Stimulated activated CD4-positive, alpha-beta T cell treated with anti-CD3 and anti-CD28 coated beads, Interleukin-12 subunit alpha, Interleukin-12 subunit beta, amount 100 ng/mL, for 24 hours (primary cell): ENCODE measurements at places on chromosomes 6 and 20.

DNA sequence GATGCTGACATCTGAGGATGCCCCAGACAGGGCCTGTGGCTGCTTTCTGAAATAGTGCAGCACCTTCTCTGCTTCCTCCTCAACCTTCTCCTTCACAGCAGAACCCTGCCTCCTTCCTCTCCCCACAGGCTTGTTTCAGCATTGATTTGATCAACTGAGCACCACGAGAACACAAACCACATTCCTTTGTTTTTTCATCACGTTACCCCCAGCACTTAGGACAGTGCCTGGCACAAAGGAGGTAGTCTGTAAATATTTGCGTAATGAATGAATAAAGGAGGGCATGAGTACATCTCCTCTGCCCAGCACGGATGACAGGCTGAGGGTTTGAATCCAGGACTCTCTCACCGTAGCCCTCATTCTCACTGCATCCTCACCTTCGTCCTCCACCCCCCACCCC, 21.3 kb upstream of the WFDC2 start:
- no peak for DNase-seq

- no peak for DNase-seq
Measured at GRCh38 chr6:55260181-55260580, 67.1 kb upstream of the GFRAL start.

GRCh38 chr20:38497246-38497935, 24.7 kb downstream of the RALGAPB start:
- DNase-seq: no peak

DNA sequence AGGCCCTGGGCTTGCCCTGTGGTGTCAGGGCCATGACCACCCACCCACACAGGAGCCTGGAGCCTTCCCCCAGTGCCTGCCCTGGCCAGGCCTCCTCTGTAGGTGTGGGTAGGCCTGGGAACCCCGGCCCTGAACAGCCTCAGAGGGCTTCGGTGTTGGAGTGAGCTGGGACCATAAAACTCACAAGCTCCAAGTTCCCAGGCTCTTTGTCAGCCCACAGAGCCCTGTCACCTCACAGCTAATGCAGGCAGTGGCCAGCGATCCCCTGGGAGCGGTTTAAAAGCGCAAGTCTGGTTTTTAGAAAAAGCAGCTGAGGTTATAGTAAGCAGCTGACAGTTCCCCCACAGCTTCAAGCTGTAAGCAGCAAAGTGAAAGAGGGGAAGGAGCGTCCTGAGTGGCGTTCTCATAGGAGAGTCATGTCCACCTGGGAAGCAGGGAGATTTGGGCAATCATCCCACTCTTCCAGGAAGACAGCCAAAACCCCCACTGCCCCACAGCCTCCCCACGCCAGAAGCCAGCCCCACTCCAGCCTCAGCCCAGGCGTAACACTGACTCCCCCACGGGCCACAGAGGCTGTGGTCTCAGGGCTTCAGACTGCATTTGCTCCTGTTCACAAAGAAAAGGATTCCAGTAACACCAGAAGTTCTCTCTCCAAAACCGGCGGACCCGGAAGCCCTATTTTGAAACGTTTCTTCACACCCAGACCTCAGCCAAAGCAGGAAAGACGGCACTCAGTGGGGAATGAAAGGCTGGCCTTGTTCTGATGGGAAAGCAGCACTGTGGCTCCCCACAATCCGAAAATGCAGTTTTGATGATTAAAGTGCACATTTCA, 34.3 kb upstream of the FOXC1 start:
- no peak for DNase-seq

DNA sequence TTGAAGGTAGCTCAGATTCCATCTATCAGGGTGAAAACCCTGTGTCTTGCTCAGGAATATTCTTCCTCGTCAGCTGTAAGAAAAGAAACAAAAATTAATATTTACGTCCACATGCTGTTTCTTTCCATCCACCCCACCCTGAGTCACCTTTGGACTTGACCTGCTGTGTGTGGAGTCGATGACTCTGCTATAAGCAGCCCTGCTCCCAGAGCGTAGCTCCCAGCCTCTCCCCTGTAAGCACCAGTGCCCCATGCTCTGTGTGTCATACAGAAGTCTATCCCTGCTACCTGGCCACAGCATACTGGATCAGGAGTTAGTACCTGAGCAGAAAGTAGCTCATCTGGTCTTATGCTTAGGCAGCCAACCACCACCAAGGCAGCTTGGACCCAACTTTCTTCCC, 223.6 kb downstream of the SOD2 start:
- DNase-seq: no peak

- DNase-seq: no peak
Measured at GRCh38 chr20:45325371-45325770, 17.3 kb upstream of the MATN4 start.

GRCh38 chr20:38260025-38260377, 534 bp downstream of the KIAA1755 start:
- DNase-seq: no peak

DNA sequence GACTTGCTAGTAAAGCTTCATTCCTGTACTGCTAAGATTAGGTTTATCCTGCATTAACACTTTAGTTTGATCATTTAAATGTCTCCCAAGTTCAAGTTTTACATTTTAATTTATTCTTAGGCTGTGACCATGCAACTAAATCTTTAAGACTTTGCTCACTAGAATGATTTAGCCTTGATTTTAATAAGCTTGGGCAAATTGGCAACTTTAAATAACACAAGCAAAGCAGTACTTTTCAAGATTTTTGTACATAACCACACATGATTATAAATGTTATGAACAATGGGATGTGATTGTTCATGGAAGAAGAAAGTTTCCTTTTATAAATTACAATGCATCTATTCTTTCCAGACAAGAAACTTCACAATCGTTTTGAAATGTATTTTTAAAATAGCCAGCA, 948.0 kb upstream of the EPHA7 start:
- DNase-seq: no peak

- no peak for DNase-seq
Measured at GRCh38 chr20:4193069-4193452, 177.7 kb upstream of the RNF24 start.

- DNase-seq: no peak
Measured at GRCh38 chr6:110475066-110475653, 1.3 kb downstream of the SLC22A16 start.

DNA sequence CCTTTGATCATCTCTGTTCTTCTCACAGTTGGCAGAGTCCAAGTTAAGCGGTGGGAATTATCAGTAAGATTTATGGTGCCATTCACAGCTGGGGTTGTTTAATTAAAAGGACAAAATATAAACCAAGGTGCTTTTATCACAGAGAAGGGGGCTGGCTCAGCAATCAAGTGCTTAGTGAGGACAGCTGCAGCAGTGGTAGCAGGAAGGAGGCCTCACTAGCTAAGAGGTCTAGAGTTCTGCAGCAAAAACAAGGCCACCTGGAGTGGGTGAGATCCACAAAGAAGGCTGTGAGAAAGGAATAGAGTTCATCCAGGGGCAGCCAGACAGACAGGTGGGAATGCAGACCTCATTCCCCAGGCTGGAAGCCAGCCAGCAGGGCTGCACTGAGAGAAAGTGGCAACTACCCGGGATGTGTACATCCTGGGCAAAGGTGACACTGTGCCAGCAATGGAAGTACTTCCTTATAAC, 37.1 kb downstream of the PIGU start:
- DNase-seq: no peak

DNA sequence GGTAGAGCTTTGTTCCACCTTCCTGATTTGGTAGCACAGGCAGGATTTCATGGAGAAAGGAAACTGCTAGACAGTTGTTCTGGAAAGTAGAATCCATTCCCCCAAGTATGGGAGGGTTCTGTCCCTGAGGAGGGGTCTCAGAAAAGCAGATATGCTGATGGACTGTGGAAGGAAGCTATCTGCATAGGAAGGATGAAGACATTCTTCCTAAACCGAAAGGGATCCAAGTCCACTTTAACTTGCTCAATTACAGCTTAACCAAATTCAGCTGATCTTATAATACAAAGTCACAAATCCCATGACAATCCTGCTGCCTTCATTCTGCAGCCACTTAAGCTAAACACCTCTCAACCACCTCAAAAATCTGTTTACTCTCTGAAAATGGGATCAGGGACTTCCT, 2.6 kb downstream of the MAN1A1 start:
- DNase-seq: no peak

DNA sequence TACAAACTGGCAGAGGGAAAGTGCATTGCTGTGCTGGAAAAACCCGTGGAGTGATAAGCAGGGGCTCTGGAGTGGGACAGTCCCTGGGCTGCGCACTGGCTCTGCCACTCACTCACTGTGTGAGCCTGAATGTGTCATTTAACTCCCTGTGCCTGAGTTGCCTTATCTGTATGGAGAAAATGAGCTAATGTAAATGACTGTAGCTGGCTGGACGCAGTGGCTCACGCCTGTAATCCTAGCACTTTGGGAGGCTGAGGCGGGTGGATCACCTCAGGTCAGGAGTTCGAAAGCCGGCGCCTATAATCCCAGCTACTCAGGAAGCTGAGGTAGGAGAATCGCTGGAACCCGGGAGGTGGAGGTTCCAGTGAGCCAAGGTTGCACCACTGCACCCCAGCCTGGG, 18.4 kb upstream of the RPN2 start:
- no peak for DNase-seq

- DNase-seq: no peak
Measured at GRCh38 chr6:16850681-16851026, 89.4 kb upstream of the ATXN1 start.

- no peak for DNase-seq
Measured at GRCh38 chr6:20846602-20847028, 312.4 kb downstream of the CDKAL1 start.

GRCh38 chr20:61661025-61661424, 404.7 kb downstream of the TAF4 start:
- DNase-seq: no peak

DNA sequence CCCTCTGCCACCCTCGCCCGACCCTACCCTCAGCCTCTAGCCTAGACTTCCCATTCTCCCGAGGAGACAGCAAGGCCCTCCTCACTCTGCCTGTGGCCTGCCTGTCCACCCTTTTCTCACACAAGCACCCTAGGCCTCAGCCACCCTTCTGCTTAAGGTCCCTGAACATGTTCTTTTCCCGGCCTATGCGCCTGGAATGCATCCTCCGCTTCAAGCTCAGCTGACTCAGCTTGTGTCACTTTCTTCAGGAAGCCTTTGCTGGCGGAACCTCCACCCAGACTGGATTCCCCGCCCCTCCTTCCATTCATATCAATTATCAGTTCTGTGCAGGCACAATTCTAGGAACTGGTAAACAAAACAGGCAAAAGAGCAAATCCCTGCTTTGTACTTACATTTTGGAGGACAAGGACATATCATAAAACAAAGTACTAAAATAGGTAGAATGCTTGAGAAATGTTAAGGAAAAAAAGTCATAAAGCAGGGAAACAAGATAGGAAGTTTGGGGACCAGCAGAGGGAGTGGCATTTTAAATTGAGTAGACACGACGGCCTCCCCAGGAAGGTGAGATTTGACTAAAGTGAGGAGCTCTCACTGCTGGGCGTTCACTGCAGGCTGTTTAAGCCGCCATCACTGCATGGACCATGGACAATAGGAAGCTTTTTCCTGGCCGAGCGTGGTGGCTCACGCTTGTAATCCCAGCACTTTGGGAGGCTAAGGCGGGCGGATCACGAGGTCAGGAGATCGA, 17.9 kb upstream of the SNHG17 start:
- no peak for DNase-seq

GRCh38 chr6:34059136-34059731, 86.7 kb downstream of the GRM4 start:
- no peak for DNase-seq

GRCh38 chr20:56676001-56676400, 46.9 kb downstream of the TFAP2C start:
- DNase-seq: no peak

DNA sequence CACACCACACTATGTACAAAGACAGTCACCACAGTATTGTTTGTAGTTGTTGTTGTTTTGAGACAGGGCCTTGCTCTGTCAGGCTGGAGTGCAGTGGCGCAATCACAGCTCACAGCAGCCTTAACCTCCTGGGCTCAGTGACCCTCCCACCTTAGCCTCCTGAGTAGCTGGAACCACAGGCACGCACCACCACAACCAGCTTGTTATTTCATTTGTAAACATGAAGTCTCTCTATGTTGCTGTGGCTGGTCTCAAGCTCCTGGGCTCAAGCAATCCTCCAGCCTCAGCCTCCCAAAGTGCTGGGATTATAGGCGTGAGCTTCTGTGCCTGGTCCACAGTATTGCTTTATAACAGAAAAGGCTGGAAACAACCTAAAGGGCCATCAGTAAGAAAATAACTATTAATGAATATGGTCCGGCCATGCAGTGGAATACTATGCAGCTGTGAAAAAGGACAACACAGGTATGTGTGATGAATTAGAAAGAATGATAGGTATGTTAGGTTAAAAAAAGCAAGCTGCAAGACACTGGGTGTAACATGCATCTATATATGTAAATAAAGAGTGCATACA, 30.0 kb upstream of the PTGIS start:
- DNase-seq: no peak

GRCh38 chr6:159572439-159573110, 120.5 kb downstream of the SOD2 start:
- DNase-seq: no peak

DNA sequence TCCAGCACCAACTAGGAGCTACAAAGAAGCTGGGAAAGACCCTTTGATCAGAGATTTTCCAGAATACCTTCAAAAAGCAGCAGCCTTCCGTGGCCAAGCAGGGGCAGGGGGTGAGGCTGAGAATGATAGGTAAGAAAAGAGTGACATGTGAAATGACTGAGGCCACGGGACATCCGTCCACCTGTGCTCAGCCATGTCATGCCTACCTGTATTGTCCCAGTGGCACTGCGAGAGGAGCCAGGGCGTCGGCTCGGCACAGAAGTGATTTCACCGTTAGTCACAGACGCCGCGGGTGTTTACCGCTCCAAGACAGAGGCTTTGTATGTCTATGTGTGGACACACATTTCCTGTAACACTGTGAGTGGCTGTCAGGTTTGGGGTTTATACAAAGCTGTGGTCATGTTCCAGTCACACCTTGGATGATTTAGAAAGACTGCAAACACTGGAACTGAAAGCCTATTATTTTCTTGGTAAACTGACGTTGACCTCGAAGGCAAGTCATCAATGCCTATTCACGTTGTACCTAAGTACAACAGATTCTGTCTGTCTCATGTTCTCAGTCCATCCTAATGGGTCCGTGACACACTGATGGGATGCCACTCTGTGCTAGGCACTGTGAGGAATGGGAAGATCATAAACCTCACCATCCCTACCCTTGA, 32.1 kb upstream of the JAG1 start:
- DNase-seq: no peak

- no peak for DNase-seq
Measured at GRCh38 chr6:131027326-131027725, 35.7 kb downstream of the EPB41L2 start.

GRCh38 chr20:21269772-21270171, 33.4 kb upstream of the XRN2 start:
- no peak for DNase-seq

DNA sequence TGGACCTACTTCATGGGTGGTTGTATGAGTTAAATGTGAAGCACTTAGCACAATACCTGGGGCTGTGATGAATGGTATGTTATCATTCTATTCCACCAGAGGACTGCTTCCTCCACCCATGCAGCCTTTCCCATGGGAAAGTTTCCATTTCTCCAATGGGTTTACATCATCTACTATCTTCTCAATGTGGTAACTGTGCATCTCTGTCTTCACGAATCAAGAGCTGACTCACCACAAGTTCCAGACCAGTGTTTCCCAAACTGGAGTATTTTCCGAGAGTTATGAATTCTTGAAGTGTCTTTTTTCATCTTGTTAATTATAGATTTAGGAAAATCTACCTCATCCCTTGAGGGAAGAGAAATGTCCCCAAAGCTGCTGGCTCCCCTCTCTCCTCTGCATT, 182.8 kb downstream of the UNC5CL start:
- DNase-seq: no peak
